HFFc6 (cell line): ENCODE measurements at places on chromosomes 2 and 18.

GRCh38 chr2:206561962-206562361 lies 80.3 kb upstream of the FAM237A start:
- no peak for DNase-seq

DNA sequence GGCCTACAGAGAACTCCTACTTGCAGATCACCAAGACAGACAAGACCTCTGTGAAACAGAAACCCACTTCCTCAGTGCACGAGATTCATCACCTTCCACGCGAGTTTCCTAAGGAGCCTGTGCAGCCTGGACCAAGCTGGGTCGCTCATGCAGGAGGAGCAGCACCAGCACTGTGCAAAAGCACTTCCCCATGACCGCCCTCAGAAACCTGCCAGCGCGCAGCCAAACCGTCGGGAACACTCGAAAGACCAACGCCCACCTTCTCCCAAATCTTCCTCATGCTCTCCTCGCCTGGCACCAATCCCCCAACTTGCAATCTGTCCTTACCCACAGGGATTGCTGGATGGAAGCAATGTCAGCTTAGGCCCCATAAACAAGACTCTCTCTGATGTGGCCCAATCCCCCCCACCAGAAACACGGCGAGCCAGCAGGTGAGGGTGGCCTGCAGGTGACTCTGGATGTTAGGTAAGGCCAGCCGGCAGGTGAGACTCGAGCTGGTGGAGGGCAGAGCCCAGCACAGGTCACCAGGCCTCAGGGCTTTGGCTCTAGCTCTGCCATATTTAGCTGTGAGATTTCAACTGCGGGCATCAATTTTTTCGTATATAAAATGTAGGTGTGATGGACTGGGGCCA lies 69.4 kb downstream of the PXDN start:
- DNase-seq, result no peak

GRCh38 chr2:205058409-205058808 lies 513.1 kb downstream of the PARD3B start:
- no peak for DNase-seq

DNA sequence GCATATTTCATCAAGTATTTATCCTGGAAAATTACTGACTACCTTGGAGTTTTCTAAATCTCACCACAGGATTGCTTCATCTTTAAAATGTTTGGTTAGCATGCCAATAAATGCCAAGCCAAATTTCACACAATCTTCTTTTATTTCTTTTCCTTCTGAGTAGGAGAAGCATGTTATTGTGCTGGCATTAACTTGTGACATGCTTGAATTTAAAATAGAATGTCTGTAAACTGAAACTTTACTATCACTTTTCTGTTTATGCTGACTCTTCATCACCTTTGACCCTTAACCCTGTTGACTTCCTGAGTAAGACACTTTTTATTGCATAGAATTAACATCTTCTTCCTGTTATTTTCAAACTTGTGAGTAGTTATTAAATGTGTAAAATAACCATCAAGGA lies 56.2 kb upstream of the LRRTM4 start:
- no peak for DNase-seq
